ENCODE measurements at places on chromosomes 13 and 19.

DNA sequence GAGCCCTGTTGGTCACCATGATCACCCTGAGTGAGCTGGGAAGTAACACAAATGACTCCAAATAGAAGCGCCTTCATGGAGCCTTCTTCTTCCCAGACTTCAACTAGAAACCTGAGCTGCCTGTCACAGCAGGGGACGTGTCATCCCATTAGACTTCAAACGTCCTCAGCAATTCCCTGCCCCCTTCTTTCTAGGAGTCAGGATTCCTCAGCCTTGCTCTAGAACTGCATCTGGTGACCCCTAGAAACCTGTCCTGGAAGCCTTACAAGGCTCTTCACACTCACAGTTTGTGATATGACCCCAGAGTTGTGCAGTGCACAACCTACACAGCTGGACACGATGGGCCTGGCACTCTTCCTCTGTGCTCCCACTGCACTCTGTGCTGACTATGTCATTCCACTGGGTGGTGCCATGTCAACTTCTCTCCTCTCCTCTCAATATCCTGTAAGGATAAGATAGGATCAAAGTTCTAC is 23.6 kb upstream of the TTYH1 start:
- no peak for DNase-seq

- DNase-seq, result no peak
These were observed 1516.4 kb downstream of the EFNB2 start for GRCh38 chr13:105019073-105019472.

DNA sequence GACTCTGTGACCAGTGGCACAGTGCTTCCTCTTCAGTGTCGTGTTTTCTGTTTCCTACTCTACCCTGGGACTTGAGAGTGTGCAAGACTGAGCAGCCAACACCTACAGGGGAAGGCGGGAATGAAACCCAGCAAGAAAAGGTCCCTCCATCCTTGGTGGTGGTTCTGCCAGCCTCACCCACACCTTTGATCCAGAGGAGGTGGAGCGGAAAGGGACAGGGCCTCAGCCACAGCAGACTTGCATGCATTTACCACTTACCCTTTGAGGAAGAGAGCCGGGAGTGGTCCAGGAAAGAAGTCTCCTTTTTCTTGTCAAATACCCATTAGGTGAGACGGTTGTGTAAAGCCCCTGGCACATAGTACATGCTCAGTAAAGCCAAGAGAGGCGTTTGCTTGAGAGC is 164.8 kb upstream of the ZNF536 start:
- DNase-seq, result no peak

DNA sequence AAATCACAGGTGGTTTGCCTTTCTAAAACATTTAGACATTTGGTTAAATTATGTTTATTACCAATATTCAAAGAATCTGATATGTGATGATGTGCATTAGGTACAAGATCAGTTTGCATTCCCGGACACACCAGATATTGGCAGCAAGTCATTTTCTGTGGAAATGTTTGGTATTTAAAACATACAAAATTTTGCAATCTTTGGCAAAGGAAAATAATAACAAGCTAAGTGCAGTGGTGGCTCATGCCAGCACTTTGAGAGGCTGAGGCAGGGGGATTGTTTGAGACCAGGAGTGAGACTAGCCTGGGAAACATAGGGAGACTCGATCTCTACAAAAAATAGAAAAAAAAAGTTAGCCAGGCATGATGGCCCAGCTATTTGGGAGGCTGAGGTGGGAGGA is 29.1 kb upstream of the TSC22D1 start:
- DNase-seq, result no peak

GRCh38 chr19:4694211-4694987 is 24.3 kb upstream of the MYDGF start:
- DNase-seq, result no peak

- no peak for DNase-seq
These were observed 1633.0 kb upstream of the PCDH20 start for GRCh38 chr13:63048653-63049052.

GRCh38 chr13:22110368-22110767 is 439.5 kb downstream of the FGF9 start:
- DNase-seq, result no peak

- peak; percentile 61 for DNase-seq
These were observed 15.8 kb downstream of the DEDD2 start for GRCh38 chr19:42201489-42202289.
